Stimulated activated CD8-positive, alpha-beta memory T cell treated with anti-CD3 and anti-CD28 coated beads, Interleukin-2, amount 100 ng/mL, for 48 hours (primary cell): ENCODE measurements at places on chromosomes 11 and 22.

DNA sequence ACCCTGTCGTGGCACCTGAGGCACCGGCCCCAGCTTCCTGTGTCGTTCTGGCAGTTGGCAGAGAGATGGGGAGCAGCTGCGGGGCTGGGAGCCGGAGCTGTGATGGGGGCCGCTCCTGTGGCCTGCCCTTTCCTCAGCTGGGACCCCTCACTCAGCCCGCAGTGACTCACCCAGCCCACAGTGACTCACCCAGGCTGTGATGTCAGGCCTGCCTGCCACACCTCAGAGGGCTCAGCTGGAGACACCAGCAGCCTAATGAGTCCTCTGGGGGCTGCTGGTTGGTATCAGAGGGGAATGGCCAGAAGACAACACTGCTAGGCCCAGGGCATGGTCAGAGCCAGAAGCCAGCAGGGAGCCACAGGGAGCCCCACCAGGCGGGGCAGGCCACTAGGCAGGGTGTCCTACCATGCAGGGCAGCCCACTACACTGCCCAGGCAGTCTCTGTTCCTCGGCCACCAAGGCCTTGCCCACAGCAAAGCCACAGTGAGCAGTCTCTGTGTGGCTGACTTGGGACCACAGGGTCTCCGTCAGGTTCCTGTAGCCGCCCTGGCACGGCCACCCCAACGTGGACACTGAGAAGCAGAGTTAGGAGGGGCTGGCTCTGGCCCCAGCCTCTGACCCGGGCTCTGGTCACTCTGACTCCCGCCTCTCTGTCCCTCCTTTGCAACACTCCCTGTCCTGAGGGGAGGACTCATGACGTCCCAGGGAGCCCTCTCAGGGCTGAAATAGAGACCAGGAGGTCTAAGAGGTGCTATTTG is 4.2 kb upstream of the FXYD2 start:
- peak; percentile 83 for DNase-seq

DNA sequence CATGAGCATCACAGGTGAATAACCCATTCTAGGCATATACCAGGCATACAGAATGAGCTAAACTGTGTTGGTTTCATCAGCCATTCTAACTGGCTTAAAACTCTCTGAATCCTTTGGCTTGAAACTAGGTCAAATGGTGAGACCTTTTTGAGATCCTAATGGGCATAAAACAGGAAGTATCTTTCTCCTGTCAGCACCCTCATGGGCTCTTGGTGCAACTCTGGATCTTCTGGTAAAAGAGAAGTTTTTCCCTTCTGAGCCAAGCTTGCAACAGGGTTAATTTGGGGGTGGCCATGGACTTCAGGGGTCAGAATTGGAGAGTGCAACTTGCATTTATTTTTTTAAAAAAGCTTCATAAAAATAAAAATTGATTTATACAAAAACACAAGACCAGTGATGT is 67.9 kb upstream of the GRAMD1B start:
- DNase-seq: no peak

GRCh38 chr22:26744892-26745808 is 87.8 kb downstream of the MIAT start:
- no peak for DNase-seq

DNA sequence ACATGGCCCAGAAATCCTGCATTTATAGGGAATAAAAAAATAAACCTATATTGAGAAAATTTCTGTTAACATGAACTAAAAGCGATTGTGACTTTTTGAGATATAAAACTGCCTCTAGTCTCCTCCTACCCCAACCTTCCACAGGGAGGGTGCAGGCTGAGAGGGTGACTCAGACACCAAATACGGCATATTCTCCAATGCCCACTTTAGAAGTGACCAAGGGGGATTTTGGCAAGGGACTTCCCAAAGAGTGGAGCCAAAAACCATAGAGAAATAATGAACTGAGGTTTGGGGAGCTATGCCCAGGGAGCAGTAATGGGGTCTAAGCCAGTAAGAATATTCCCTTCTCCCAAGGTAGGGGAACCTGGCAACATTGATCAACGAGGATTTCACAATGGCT is 124.9 kb upstream of the ZC3H12C start:
- no peak for DNase-seq

DNA sequence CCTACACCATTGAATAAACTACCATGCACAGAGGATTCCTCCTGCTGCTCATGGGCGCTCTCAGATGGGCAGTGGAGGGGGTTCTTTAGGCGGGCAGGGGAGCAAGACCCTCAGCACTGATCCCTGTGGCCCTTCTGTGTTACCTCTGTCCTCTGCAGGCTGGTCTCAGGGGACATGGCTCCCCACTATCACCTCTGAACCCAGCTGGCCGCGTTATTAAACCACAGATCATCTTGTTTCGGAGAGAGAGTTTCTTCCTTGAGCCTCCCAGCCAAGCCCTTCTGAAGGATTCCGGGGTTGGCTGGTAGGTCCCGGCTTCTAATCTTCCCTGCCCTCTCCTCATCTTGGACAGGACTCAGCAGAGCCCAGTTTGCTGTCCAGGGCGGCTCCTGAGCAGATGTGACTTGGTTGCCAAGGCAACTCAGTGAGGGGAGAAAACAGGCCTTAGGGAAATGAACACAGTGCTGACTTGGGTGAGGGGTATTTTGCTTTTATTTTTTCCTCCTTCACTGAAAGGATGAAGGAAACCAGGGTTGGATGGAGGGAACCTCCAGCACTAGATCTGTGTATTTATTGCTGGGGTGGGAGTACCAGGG is 13.3 kb downstream of the APOL3 start:
- DNase-seq: no peak

GRCh38 chr11:48366365-48366764 is at the start of gene OR4C5:
OR4C5 (minus strand) TSS chr11:48366465; CDS start chr11:48366465, 0 bp downstream.
- no peak for DNase-seq

- DNase-seq: no peak
These were observed 793.6 kb upstream of the RAG2 start for GRCh38 chr11:37391615-37392014.

GRCh38 chr11:78253797-78254196 is 65.1 kb downstream of the USP35 start:
- DNase-seq: no peak

DNA sequence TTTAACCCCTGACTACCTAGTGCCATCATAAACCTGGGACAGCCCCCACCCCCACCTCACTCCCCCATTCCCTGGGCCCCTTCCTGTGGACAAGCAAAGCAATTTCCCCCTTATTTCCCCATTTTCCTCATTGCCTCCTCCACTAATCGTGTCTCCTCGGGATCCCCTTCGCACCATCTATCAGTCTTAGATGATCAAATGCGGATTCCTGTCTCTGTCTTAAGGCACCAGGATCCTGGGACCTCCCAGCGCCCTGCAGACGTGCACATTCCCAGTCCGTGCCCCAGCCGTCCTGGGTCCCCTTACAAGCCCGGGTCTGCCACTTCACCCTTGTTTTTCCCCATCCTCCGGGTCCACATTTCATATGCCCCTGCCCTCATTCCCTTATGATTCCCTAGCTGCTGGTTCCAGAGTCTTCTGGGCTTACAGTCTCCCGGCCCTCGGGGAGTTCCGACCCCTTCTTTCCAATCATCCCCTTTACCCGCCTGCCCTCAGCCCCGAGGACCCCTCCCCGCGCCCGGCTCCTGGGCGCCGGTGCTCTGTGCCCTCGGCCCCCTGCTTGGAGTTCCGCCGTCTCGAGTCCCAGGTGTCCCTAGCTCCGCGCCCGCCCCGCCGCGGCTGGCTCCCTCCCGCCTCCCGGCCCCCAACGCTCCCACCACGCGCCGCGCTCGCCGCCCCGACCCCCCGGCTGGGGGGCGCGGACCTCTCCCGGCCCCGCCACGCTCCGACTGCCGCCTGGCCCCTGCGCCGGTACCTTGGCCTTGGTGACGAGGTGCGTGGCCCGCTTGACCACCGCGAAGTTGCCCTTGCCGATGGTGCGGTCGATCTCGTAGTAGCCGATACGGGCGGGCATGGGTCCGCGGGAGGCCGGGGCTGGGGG is 599 bp downstream of the SIK3 start:
- no peak for DNase-seq

GRCh38 chr11:62340269-62340901 is 3.1 kb downstream of the ASRGL1 start:
- peak; percentile 33 for DNase-seq

DNA sequence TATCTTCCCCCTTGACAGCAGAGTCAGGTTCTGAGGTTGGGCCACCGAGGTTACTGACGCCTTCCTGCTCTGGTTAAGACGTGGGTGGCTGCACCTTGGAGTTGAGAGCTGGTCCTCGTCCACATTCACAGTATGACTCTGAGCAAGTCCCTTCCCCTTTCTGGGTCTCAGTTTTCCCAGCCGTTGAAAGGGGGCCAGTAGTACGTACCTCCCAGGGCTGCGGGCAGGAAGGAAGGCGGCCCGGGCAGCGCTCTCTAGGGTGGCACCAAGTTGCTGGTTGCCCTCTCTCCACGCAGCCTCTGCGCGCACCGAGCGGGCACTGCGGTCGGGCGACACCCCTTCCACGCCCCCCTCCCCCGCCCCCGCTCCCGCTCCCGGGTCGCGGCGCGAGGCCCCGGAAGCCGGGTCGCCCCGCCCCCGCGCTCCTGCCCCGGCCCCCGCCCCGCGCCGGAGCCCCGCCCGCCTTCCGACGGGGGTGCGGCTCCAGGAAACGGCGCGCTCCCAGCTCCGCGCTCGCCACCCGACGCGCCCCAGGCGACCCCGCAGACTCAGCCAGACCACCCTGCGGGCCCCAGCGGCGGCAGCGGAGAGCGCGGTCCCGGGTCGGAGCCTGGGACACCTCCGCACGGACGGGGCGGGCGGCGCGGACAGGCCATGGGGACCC is at the start of gene EHBP1L1:
Gene EHBP1L1, plus strand, starts transcription at position 486 of the 664 bp plus-strand sequence. CDS start 250 bp downstream, outside the sequence.
- DNase-seq: peak; percentile 67

DNA sequence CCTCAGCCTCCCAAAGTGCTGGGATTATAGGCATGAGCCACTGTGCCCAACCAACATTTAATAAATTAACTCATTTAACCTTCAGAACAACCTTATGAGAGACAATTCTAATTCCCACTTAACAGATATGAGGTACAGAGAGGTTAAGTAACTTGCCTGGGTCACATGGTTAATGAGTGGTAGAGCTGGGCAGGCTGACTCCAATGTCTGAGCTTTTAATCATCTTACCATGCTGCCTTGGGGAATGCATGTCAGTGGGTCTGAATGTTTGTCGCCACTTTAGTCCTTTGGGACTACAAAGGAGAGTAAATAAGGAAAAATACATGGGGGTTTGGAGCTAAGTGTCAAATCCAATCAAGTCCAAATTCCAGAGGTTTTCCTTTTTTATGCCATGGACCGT is 11.2 kb upstream of the PIK3C2A start:
- DNase-seq: no peak

DNA sequence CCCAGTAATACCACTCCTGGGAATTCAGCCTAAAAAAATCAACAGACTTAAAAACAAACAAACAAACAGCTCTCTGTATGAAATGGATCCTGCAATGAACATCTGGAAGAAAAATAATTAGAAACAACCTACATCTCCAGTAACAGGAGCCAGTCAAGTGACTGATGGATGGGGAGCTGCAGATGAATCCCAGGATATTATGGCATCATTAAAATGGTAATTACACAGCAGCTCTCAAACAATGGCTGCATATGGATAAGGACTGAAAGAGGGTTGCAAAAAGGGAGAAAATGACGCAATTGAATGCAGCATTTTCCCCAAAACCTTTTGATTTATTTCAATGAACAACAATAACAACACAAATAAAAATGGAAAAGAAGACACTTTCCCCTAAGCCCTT is 4.1 kb downstream of the NPTXR start:
- no peak for DNase-seq

DNA sequence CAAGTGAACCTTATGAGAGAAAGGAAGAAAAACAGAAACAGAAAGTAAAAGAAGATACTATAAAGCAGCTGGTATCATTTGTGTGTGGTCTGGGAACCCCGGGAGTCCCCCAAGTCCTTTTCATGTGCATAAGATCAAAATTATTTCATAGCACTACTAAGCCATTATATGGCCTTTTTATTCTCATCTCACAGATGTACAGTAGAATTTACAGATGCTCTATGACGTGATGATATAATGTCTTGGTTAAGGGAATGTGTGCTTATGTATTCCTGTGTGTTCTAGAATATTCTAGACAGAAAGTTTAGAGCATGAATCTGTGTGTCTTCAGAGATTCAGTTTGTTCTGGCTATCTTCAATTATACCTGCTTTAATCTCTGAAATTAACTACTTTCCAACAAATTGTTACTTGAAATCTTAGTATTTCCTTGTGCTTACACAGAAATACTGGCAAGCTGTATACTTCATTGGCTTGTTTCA is 8.6 kb upstream of the TPP1 start:
- DNase-seq: no peak

GRCh38 chr11:76801225-76801624 is 18.1 kb downstream of the TSKU start:
- no peak for DNase-seq

DNA sequence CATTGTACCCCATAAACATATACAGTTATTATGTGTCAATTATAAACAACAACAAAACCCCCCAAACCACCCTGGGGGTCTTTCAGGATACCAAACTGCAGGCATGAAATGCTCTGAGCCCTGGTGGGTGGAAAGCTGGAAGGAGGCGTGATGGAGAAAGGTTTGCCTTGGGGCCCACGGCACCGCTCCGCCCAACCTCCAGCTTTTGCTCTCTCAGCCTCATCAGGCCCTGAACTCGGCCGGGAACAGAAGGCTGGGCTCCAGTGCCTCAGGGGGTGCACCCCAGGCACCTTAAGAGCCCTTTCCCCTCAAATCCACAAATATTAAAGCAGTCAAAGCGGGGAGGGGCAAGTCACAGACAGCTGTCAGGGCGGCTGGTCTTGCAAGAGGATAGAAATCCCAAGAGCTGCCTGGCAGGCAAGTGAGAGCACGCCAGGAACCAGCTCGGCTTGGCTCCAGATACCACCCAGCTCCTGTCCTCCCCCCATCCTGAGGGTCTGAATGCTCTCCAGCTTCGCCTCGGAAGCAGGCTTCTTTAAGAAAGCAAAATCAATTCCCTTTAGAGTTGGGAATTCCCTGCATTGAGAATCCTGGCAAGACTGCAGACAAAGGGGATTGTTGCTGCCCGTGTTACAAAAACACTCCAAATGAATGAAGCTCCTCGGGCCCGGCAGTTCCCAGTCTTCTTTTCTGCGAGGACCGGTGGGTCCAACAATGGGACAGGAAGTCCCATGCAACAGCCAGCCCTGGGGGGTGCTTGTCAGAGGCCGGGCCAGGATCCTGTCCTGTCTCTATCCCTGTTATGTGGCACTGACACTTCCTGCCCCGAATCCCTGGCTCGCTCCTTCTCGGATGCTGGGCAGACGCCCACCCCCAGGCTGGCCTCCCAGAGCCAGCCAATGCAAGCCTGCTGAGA is 80.8 kb downstream of the NAT10 start:
- DNase-seq: no peak

- DNase-seq: no peak
These were observed 16.9 kb downstream of the TSPAN4 start for GRCh38 chr11:859394-860131.

DNA sequence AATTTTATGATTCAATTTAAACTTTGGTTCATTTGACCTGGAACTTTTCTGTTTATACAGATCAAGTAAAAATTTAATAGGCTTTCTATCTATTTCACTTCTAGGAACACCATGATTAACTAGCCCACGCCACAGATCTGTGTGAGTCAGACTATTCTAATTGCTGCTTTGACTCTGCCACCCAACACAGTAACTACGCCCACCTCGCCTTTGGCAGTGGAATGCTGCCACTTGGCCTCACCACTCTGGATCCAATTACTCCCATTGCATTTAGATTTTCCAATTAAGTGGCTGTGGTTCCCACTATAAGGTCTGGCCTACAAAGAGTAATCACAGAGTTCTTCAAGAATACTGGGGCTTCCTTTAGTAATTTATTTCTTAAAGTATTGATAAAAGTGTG is 46.6 kb upstream of the LIN7C start:
- DNase-seq: no peak

- DNase-seq: no peak
These were observed at the start of gene CXCR5 for GRCh38 chr11:118883368-118884071. CXCR5 (plus strand) TSS chr11:118883892; CDS start chr11:118883942, 50 bp downstream.

GRCh38 chr11:34650528-34650927 is 29.6 kb downstream of the EHF start:
- peak; percentile 67 for DNase-seq
